Calu3 (cell line): ENCODE measurements at places on chromosomes 11 and 22. TPM values are rescaled to one million over a fixed set of nuclear protein-coding genes. Genes with fewer than 3 reads are reported as not detected.

Gene LRFN4
- total RNA-seq = 30.1 and 30.3 TPM in 2 replicates

Gene SHANK2
- 109 and 118 TPM in 2 replicates for total RNA-seq

Gene GPR83
- total RNA-seq = 0.07 and 0.19 TPM in 2 replicates

Gene INS
- not detected in 2 replicates for total RNA-seq

Gene EFCAB6
- 2.2 and 2.3 TPM in 2 replicates for total RNA-seq

Gene RASD2
- total RNA-seq = 0.10 and 0.14 TPM in 2 replicates

Gene CHST1
- total RNA-seq = not detected in 2 replicates

Gene MFNG
- 19.0 and 22.1 TPM in 2 replicates for total RNA-seq

Gene SYCE3
- not detected in 2 replicates for total RNA-seq

Gene STK33
- total RNA-seq = 1.7 and 3.0 TPM in 2 replicates

Gene ALDH3B2
- total RNA-seq = 2.4 and 2.9 TPM in 2 replicates

Gene PIWIL4
- 7.7 and 9.9 TPM in 2 replicates for total RNA-seq

Gene ACRV1
- not detected in 2 replicates for total RNA-seq

Gene FOLR1
- total RNA-seq = 2.6 and 2.7 TPM in 2 replicates

Gene TIMM8B
- total RNA-seq = 33.2 and 36.7 TPM in 2 replicates

Gene SLC25A22
- 44.5 and 53.6 TPM in 2 replicates for total RNA-seq

Gene UCP3
- 1.9 and 3.4 TPM in 2 replicates for total RNA-seq

Gene OR52W1
- total RNA-seq = not detected in 2 replicates

Gene OR5P2
- not detected in 2 replicates for total RNA-seq

Gene USH1C
- total RNA-seq = 17.5 and 32.1 TPM in 2 replicates

Gene CCDC73
- total RNA-seq = 0.07 TPM in 1 of 2 replicates, not detected in the other

Gene OR8G1
- not detected in 2 replicates for total RNA-seq

Gene VPS11
- 15.1 and 15.8 TPM in 2 replicates for total RNA-seq

Gene APOA4
- not detected in 2 replicates for total RNA-seq

Gene SBF2
- total RNA-seq = 36.1 and 39.0 TPM in 2 replicates

Gene MOGAT2
- total RNA-seq = not detected in 2 replicates

Gene PLXNB2
- 298 and 337 TPM in 2 replicates for total RNA-seq

Gene GUCY1A2
- total RNA-seq = 0.12 TPM in 1 of 2 replicates, not detected in the other

Gene ISX
- total RNA-seq = not detected in 2 replicates

Gene OR8G5
- total RNA-seq = not detected in 2 replicates

Gene OPCML
- total RNA-seq = not detected in 2 replicates

Gene TMPRSS5
- 7.4 and 9.6 TPM in 2 replicates for total RNA-seq

Gene MN1
- total RNA-seq = 1.7 and 2.3 TPM in 2 replicates

Gene UPB1
- total RNA-seq = 0.22 and 0.50 TPM in 2 replicates

Gene NLRX1
- total RNA-seq = 5.5 and 6.7 TPM in 2 replicates

Gene MOV10L1
- not detected in 2 replicates for total RNA-seq

Gene BBOX1
- not detected in 2 replicates for total RNA-seq

Gene CHRDL2
- not detected in 2 replicates for total RNA-seq

Gene OR56B4
- total RNA-seq = not detected in 2 replicates

Gene KCNK4
- not detected in 2 replicates for total RNA-seq

Gene PLAAT4
- 157 and 269 TPM in 2 replicates for total RNA-seq

Gene CACNA1I
- 0.05 and 0.07 TPM in 2 replicates for total RNA-seq

Gene DEPDC7
- total RNA-seq = 1.2 and 1.6 TPM in 2 replicates

Gene DEFB131B
- not detected in 2 replicates for total RNA-seq

Gene OR8J3
- total RNA-seq = not detected in 2 replicates

Gene TSGA10IP
- total RNA-seq = not detected in 2 replicates
